ENCODE measurements at places on chromosomes 5 and 9.

DNA sequence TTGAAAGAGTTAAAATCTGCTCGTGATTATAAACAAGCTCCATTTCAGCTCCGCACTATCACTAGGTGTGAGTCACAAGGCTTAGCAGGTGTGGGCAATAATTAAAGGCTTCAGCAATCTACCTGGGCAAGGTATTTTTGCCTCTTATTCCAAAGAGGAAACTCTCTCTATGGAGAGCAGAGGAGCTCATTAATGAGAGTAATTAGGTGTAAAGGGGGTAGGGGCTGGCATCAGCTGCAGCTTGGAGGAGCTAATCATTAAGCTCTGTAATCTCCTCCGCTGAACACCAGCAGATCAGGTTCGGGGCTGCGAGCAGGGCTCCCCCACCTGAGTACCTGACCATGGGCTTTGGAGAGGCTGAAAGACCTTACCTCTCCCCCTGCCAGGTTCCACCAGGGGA, 129.2 kb downstream of the CRB2 start:
- no peak for DNase-seq
- H3K27ac ChIP-seq = no peak overlapping the region
- H3K4me3 ChIP-seq = no peak overlapping the region
- H3K4me1 ChIP-seq = no peaks in the 10 kb centered on the region
- no peaks in the 10 kb centered on the region for H3K27me3 ChIP-seq

DNA sequence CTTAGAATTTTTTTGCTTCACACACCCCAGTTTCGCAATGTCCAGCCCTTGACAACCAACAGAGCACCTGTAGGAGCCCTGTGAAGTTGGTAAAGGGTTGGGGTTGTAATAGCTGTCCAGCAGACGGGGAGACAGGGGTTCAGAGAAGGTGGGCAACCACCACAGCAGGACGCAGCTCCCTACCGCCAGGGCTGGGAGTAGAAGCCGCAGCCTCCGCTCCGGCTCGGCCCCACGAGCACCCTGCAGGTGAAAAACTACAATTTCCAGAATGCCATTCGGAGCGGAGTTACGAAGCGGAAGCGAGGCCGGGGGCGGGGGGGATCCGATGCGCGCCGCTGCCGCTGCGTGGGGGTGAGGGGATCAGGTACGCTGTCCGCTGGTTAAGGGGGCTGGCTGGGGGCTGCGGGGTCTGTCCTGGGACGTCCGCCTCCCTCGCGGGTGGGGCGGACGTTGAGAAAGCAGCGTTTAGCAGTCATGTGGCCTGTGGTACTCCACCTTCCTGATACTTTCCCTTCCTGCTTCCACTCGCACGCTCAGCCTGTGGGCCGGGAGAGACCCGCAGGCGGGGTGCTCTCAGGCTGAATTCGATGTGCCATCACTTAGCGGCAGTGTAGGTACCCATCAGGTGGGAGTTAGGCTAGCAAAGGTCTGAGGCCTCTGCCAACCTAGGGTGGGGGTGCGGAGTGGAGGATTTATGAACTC, at the start of gene TRMT10B:
Gene TRMT10B (plus strand): TSS at position 317 of the 702 bp plus-strand sequence. CDS start 8,127 bp downstream, outside the sequence.
- no peaks in the 10 kb centered on the region for H3K27me3 ChIP-seq
- H3K4me3 ChIP-seq = peak within 1 kb of the TSS; percentile 89
- H3K27ac ChIP-seq = peak within 1 kb of the TSS; percentile 76
- DNase-seq = peak; percentile 84

- no peaks in the 10 kb centered on the region for H3K27me3 ChIP-seq
- peaks cover 12% of the 10 kb centered on the region for H3K4me1 ChIP-seq
- H3K36me3 ChIP-seq = peaks cover 62% of the 10 kb centered on the region
- H3K27ac ChIP-seq = no peak overlapping the region
Measured at GRCh38 chr9:131525643-131526565, 5.2 kb downstream of the UCK1 start.

GRCh38 chr5:156684216-156684615, 165.9 kb upstream of the PPP1R2B start:
- no peak overlapping the region for H3K27ac ChIP-seq
- no peaks in the 10 kb centered on the region for H3K27me3 ChIP-seq

GRCh38 chr9:134320868-134321471, 5.3 kb upstream of the RXRA start:
- H3K4me1 ChIP-seq = peaks cover 15% of the 10 kb centered on the region
- no peak for DNase-seq
- no peak overlapping the region for H3K4me3 ChIP-seq
- no peaks in the 10 kb centered on the region for H3K36me3 ChIP-seq
- no peaks in the 10 kb centered on the region for H3K27me3 ChIP-seq
- no peak overlapping the region for H3K27ac ChIP-seq

- no peak overlapping the region for H3K4me3 ChIP-seq
- no peaks in the 10 kb centered on the region for H3K36me3 ChIP-seq
- DNase-seq = no peak
- H3K4me1 ChIP-seq = no peaks in the 10 kb centered on the region
- H3K27ac ChIP-seq = no peak overlapping the region
Measured at GRCh38 chr5:1699394-1699793, 100.2 kb downstream of the MRPL36 start.

DNA sequence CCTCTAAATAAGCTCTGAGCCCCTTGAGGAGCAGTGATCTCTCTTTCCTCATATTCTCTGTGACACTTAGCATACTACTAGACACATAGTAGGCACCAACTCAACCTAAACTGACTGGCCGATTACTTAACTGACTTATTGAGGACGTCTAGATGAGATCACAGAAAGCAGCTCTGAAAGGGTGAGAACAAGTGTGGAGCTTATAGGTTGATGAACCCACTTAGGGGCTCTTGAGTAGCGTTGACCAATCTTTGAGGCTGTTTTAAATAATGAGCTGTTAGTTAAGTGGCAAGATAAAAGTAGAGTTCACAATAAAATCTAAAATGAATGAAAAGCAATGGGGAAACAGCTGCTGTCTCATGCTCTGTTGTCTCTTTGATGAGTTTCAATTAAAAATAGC, 124.7 kb upstream of the TNPO1 start:
- no peak overlapping the region for H3K27ac ChIP-seq
- H3K4me3 ChIP-seq = no peak overlapping the region
- no peaks in the 10 kb centered on the region for H3K4me1 ChIP-seq
- no peaks in the 10 kb centered on the region for H3K36me3 ChIP-seq
- H3K27me3 ChIP-seq = no peaks in the 10 kb centered on the region

GRCh38 chr9:35754264-35754663, at the start of gene MSMP:
Gene MSMP, minus strand, starts transcription at chr9:35754276. Its CDS starts 147 bp downstream, at chr9:35754129.
- peaks cover 36% of the 10 kb centered on the region for H3K36me3 ChIP-seq
- DNase-seq = no peak
- peaks cover 26% of the 10 kb centered on the region for H3K4me1 ChIP-seq
- no peaks in the 10 kb centered on the region for H3K27me3 ChIP-seq
- H3K4me3 ChIP-seq = no peak within 1 kb of the TSS

GRCh38 chr5:146690880-146691355, 174.9 kb upstream of the GPR151 start:
- no peaks in the 10 kb centered on the region for H3K4me1 ChIP-seq
- no peak for DNase-seq
- no peak overlapping the region for H3K27ac ChIP-seq
- peaks cover 19% of the 10 kb centered on the region for H3K36me3 ChIP-seq

DNA sequence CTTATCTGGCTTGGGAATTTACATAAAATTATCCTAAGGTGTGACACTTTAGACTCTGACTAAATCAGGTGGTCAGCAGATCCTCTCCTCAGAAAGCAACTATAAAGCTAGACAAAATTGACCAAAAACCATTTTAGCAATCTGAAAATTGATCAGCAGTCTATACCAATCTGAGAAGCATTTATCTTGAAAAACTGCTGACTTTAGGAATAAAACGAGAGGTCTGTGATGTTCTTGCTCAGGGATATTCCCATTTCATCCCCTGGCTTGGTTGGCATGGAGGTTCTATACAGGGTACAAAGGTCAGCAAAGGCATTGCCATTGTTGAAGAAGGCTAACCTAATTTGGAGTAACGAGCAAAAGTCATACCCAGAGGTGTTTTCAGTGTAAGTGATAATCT, 11.7 kb downstream of the SPINK5 start:
- no peaks in the 10 kb centered on the region for H3K36me3 ChIP-seq
- H3K27me3 ChIP-seq = no peaks in the 10 kb centered on the region
- DNase-seq = no peak

GRCh38 chr9:34991607-34992375, 2.2 kb downstream of the DNAJB5 start:
- no peak overlapping the region for H3K4me3 ChIP-seq
- no peaks in the 10 kb centered on the region for H3K27me3 ChIP-seq
- H3K4me1 ChIP-seq = peaks cover 23% of the 10 kb centered on the region
- no peaks in the 10 kb centered on the region for H3K36me3 ChIP-seq

GRCh38 chr9:6525326-6526045, 112.5 kb downstream of the UHRF2 start:
- no peaks in the 10 kb centered on the region for H3K4me1 ChIP-seq
- no peak overlapping the region for H3K4me3 ChIP-seq
- H3K27ac ChIP-seq = no peak overlapping the region
- H3K27me3 ChIP-seq = no peaks in the 10 kb centered on the region

DNA sequence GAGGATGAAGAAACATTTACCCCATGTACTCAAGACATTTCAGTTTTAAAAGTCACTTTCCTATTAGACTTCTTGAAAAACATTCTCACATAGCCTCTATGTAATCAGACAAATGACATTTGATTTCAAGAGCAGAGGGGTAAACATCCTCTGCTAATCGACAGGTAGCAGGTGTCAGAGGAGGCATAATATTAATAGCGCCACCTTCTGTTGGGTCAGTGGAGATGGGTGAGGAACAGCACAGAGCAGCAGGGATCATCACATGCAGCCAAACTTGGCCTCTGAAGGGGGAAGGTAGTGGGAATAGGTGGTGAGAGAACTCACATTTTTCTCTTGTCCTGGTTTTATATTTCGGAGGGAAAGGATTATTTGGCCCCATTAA, 3.3 kb upstream of the LSM11 start:
- DNase-seq = peak; percentile 61
- H3K4me1 ChIP-seq = peaks cover 12% of the 10 kb centered on the region
- no peak overlapping the region for H3K27ac ChIP-seq
- no peaks in the 10 kb centered on the region for H3K27me3 ChIP-seq
- H3K36me3 ChIP-seq = peaks cover 4% of the 10 kb centered on the region
- no peak overlapping the region for H3K4me3 ChIP-seq

DNA sequence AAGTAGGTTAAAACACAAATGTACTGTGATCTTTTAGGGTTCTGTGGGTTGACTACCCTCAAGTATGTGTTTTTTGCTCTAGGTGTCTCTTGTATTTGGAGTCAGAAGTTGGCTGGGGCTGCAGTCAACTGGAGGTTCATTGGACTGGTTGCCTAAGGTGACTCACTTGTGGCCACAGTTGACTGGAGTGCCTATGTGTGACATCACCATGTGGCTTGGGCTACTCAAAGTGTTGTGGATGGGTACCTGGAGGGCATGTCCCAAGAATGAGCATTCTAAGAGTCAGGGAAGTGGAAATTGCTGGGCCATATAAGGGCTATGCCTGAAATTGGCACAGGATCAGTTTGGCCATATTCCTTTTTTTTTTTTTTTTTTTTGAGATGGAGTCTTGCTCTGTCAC, 27.4 kb downstream of the SNX30 start:
- H3K27me3 ChIP-seq = no peaks in the 10 kb centered on the region
- H3K4me1 ChIP-seq = no peaks in the 10 kb centered on the region
- H3K27ac ChIP-seq = no peak overlapping the region
- DNase-seq = no peak

DNA sequence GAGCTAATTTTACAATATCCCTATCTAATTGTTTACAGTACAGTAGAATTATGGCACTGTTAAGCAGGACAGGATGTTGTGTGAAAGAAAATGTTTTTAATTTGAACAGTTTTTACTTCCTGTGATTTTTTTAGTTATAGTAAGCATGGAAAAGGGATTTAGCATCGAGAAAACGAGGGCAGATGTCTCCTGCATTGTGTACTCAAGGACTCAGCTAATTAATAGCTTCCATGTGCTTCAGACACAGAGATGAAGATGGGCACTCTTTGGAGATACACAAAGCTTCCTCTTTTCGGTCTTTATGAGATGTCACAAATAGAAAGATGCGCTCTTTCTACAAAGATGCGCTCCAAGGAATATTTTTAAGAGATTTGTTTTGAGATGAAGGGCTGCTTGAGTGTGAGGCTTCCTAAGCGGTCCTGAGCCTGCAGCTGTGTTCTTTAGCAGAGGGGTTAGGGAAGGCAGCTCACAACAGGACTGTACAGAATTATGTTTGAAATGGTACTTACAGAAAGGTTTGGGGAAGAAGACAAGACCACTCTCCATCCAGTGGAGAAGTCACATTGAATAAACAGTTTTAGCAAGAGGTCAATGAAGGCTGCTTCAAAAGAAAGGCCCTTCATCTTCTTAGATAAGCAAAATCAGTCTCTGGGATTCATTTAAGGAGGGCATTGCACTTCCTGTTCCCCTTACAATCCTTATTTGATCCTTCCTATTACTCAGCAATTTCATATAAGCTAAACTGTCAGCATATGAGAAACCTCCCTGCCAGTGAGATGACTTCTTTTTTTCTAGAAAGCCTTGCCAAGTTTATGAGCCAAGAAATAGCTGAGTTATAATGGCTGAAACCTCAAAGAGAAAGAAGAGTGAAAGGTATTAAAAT, 311.5 kb downstream of the EFNA5 start:
- no peak for DNase-seq
- H3K27ac ChIP-seq = no peak overlapping the region
- H3K27me3 ChIP-seq = no peaks in the 10 kb centered on the region
- no peaks in the 10 kb centered on the region for H3K4me1 ChIP-seq
- H3K36me3 ChIP-seq = no peaks in the 10 kb centered on the region
- H3K4me3 ChIP-seq = no peak overlapping the region

- H3K27ac ChIP-seq = no peak overlapping the region
- H3K27me3 ChIP-seq = no peaks in the 10 kb centered on the region
- no peak overlapping the region for H3K4me3 ChIP-seq
- no peak for DNase-seq
Measured at GRCh38 chr9:120161776-120162175, 418.2 kb downstream of the CDK5RAP2 start.

GRCh38 chr9:109776391-109776790, 3.6 kb upstream of the PALM2AKAP2 start:
- H3K4me3 ChIP-seq = no peak overlapping the region
- no peak for DNase-seq
- H3K36me3 ChIP-seq = no peaks in the 10 kb centered on the region

DNA sequence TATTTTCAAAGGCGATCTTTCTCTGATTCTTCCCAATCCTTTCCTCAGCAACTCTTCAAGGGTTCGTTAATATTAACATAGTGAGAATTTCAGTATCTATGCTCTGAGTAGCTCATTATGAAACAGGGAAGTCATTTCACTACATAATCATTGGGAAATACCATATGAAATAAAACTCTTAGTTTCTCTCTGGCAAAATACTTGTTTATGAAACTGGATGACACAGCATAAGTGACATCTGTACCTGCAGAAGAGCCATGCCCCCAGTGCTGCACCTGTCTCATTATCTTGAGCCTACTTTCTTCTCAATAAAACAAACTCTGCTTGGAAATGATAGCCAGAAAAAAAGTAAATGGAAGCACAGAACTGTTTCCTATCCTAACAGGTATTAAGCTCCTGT, 33.8 kb upstream of the OTULIN start:
- H3K4me1 ChIP-seq = no peaks in the 10 kb centered on the region
- H3K27ac ChIP-seq = no peak overlapping the region
- no peak for DNase-seq
- no peak overlapping the region for H3K4me3 ChIP-seq
- H3K27me3 ChIP-seq = no peaks in the 10 kb centered on the region
